ENCODE measurements at places on chromosomes 16 and 17.

GRCh38 chr16:84368308-84368996 lies at the start of gene ATP2C2:
TSS of gene ATP2C2 (plus strand) at chr16:84368538. CDS start at chr16:84368616, 78 bp downstream.
- no peak for DNase-seq
- no peaks in the 10 kb centered on the region for H3K36me3 ChIP-seq
- H3K27ac ChIP-seq, result no peak within 1 kb of the TSS
- H3K4me3 ChIP-seq, result peak within 1 kb of the TSS; percentile 35

- no peak overlapping the region for H3K4me3 ChIP-seq
- H3K36me3 ChIP-seq, result no peaks in the 10 kb centered on the region
- peaks cover 51% of the 10 kb centered on the region for H3K4me1 ChIP-seq
- DNase-seq, result no peak
Measured at GRCh38 chr17:44977065-44977464, 9.0 kb upstream of the C1QL1 start.

DNA sequence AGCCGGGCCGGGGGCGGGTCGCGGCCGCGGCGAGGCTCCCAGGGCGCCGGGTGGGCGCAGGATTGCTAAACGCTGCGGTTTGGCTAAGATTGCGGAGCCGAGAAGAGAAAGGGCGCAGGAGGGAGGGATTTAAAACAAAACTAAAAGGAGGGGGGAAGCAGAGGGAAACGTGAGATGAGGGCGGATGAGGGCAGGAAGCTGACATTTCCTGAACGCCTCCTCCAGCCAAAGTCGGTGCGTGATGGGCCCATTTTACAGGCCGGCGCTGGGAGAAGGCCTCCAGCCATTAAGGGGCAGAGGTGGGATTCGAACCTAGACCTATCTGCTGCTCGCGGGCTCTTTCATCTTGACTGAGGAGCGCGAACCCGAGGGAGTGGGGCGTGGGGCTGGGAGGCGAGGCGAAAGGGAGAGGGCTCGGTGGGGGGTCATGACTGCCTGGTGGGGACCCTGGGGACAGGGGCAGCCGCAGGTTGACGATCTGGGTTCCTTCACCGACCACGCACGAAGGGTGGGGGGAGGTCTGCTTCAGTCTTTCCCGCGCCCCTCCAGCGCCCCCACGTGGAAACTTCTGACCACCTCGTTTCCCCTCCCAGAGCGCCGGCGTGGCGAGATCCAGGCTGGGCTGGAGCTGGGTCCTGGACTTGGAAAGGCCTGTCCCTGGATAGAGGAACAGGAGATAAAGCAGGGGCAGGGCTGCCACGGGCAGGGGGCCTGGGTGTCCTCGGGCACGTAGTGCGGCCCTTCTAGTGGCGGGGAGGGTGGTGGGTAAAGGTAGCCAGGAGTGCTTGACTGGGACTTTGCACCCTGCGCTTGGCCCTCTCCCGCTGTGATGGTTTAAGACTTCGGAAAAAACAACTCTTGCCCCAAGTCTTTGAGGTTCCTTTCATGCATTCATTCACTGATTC lies 3.8 kb upstream of the TAC4 start:
- no peaks in the 10 kb centered on the region for H3K36me3 ChIP-seq
- H3K27ac ChIP-seq, result peak overlapping the region; percentile 62
- peak; percentile 93 for DNase-seq
- H3K4me1 ChIP-seq, result peaks cover 34% of the 10 kb centered on the region
- no peaks in the 10 kb centered on the region for H3K27me3 ChIP-seq

DNA sequence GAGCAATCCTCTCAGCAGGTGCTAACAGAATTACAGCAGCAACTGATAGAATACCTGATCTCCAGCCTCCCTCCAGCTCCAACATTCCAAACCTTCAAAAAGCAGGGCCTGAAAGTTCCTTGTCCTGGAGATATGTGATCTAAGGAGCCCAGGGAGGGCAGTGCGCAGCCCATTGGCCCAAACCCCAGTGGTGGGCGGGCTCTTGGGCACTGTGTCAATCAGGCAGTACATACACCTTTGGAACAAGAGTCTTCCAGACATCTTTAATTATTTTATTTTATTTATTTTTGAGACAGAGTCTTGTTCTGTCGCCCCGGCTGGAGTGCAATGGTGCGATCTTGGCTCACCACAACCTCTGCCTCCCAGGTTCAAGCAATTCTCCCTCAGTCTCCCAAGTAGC lies 24.2 kb downstream of the SLC12A3 start:
- DNase-seq, result no peak
- no peak overlapping the region for H3K27ac ChIP-seq
- H3K36me3 ChIP-seq, result no peaks in the 10 kb centered on the region
- H3K4me3 ChIP-seq, result no peak overlapping the region
- no peaks in the 10 kb centered on the region for H3K27me3 ChIP-seq

DNA sequence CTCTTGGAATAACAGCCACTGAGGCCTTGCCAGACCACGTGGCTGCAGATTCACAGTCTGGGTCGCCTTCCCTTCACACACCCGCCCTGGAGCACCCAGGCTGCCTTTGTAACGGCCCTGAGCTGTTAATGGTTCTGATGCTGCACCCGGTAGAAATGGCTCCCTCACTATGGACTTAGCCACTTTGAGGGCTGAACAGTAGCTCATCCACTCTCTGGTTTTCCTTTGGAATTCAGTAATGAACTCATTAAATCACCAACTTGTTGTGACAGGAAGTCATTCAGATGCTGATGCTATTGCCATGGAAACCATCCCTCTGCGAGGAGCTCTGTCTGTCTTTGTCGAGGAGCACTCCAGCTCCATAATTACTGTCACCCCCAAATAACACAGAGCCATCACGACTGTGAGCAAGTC lies 59.2 kb downstream of the CDK5R1 start:
- no peaks in the 10 kb centered on the region for H3K36me3 ChIP-seq
- DNase-seq, result no peak
- H3K27me3 ChIP-seq, result no peaks in the 10 kb centered on the region
- H3K4me3 ChIP-seq, result no peak overlapping the region
- H3K4me1 ChIP-seq, result no peaks in the 10 kb centered on the region

DNA sequence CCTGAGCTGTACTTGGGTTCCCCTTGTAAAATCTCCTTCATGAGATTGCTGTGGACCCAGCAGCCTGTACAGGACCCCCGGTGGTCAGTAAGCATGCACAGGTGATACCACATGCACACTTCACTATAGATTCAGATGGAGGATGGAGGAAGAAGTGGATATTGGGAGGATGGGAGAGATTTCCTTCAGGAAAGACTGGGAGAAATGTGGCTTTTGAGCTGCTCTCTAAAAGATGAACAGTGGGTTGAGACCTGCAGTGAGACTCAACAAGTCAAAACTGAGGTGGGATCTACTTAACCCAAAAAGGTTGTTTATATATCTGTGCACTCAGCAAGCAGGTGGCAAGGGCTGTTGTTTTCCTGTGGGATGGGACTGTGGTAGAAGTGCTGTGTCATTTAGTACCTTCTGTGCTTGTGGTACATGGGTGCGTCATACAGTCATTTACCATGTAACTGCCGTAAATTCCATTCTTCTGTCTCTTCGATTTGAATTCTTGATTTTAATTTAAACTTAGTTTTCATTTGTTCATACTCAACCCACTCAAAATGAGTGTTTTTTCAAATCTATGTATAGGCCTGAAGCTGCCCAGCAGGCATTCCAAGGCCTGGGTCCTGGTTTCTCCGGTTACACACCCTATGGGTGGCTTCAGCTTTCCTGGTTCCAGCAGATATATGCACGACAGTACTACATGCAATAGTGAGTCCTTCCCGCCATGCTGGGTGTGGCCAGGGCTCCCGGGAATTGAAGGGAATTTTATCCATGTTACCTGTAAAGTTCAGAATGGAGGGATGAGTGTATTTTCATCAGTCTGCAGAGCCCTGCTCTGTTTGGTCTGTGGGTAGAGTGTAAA lies 6.9 kb downstream of the HERPUD1 start:
- DNase-seq, result no peak
- no peak overlapping the region for H3K4me3 ChIP-seq
- H3K36me3 ChIP-seq, result peaks cover 93% of the 10 kb centered on the region
- no peak overlapping the region for H3K27ac ChIP-seq

DNA sequence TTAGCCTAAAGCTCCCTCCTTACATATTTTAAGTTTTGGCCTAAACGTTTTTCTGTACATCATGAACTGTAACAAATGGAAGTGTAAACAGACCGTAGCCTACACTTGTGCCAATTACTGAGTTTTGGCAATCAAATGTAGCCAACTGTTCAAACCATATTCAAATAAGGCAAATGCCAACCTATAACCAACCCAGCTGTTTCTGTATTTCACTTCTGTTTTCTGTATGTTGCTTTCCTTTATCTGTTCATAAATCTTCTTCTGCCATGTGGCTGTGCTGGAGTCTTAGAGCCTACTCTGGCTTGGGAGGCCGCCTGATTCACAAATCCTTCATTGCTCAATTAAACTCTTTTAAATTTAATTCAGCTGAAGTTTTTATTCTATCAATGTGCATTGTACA lies 6.9 kb upstream of the C16orf78 start:
- H3K27me3 ChIP-seq, result peaks cover 3% of the 10 kb centered on the region
- no peak overlapping the region for H3K27ac ChIP-seq
- no peaks in the 10 kb centered on the region for H3K4me1 ChIP-seq
- no peak for DNase-seq
- H3K36me3 ChIP-seq, result no peaks in the 10 kb centered on the region

- no peaks in the 10 kb centered on the region for H3K27me3 ChIP-seq
- H3K4me3 ChIP-seq, result no peak overlapping the region
- no peaks in the 10 kb centered on the region for H3K4me1 ChIP-seq
- peaks cover 24% of the 10 kb centered on the region for H3K36me3 ChIP-seq
Measured at GRCh38 chr16:69035375-69035774, 70.1 kb upstream of the HAS3 start.

DNA sequence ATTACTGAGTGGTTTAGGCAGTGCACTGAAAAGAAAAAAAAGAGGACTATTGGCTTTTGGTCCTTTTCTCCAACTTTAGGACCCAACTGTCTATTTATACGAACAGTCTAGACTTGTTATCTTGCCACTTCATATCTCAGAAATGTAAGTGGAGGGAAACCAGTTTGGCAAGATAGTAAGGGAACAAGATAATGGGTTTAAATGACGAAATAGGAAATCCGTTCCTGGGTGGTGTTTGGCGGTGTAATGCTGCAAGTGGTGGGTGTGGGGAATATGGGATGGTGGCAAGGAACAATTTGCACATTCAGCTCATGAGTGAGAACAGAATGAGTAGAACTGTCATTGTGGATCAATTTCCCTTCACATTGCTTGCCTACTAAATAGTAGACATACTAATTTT lies 44.7 kb downstream of the GRB7 start:
- H3K36me3 ChIP-seq, result no peaks in the 10 kb centered on the region
- H3K4me3 ChIP-seq, result no peak overlapping the region
- DNase-seq, result no peak
- peaks cover 37% of the 10 kb centered on the region for H3K27me3 ChIP-seq
- no peaks in the 10 kb centered on the region for H3K4me1 ChIP-seq
- H3K27ac ChIP-seq, result no peak overlapping the region

- no peak overlapping the region for H3K4me3 ChIP-seq
- no peaks in the 10 kb centered on the region for H3K4me1 ChIP-seq
- no peak for DNase-seq
- H3K27me3 ChIP-seq, result no peaks in the 10 kb centered on the region
- H3K36me3 ChIP-seq, result no peaks in the 10 kb centered on the region
Measured at GRCh38 chr17:16929035-16929680, 42.8 kb downstream of the TNFRSF13B start.

DNA sequence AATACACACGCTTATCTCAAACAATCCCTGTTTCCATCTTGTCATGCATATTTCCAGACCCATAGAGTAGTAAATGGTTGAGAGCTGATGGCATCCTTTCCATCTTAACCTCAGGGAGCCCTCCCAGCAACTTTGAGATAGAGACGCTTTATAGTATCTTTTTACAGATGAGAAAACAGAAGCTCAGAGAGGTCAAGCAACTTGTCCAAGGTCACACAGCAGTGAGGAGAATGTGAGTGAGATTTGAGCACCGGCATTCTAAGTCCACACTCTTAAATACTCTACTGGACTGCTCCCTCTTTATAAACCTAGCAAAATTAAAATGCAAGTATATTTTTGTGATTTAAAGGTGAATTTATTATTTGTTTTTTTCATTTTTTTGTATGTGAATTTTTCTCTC lies 19.9 kb upstream of the KCNG4 start:
- no peak for DNase-seq
- H3K4me1 ChIP-seq, result no peaks in the 10 kb centered on the region
- H3K27me3 ChIP-seq, result no peaks in the 10 kb centered on the region
- no peak overlapping the region for H3K4me3 ChIP-seq
- H3K27ac ChIP-seq, result no peak overlapping the region

- DNase-seq, result no peak
- H3K4me3 ChIP-seq, result peak overlapping the region; percentile 32
- no peaks in the 10 kb centered on the region for H3K27me3 ChIP-seq
- peak overlapping the region; percentile 64 for H3K27ac ChIP-seq
- H3K4me1 ChIP-seq, result peaks cover 32% of the 10 kb centered on the region
- peaks cover 84% of the 10 kb centered on the region for H3K36me3 ChIP-seq
Measured at GRCh38 chr16:4682616-4683254, 10.6 kb upstream of the NUDT16L1 start.

DNA sequence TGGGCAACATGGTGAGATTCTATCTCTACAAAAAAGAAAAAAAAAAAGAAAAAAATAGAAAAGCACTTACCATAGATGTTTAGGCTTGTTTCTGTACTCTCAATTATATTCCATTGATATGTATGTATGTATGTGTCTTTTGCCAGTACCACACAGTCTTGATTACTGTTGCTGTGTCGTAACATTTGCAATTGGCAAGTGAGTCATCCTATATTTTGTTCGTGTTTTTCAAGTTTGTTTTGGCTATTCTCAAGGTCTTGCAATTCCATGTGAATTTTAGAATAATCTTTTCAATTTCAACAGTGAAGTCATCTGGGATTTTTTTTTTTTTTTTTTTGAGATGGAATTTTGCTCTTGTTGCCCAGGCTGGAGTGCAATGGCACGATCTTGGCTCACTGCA lies 19.3 kb downstream of the SPECC1 start:
- no peaks in the 10 kb centered on the region for H3K4me1 ChIP-seq
- H3K36me3 ChIP-seq, result no peaks in the 10 kb centered on the region
- no peak overlapping the region for H3K4me3 ChIP-seq
- H3K27ac ChIP-seq, result no peak overlapping the region
- no peaks in the 10 kb centered on the region for H3K27me3 ChIP-seq

Data from esophagus muscularis mucosa (tissue), 4 donors.